H1 (cell line): ENCODE measurements at places on chromosomes 12 and 14. TPM values are rescaled to one million over a fixed set of nuclear protein-coding genes. Genes with fewer than 3 reads are reported as not detected.

The KRT3 gene
- polyA plus RNA-seq = not detected in 2 replicates

The KRT4 gene
- polyA plus RNA-seq = 0.06 TPM in 1 of 2 replicates, not detected in the other

The L2HGDH gene
- polyA plus RNA-seq = 12.2 and 12.9 TPM in 2 replicates

The SYCP3 gene
- 0.02 TPM in 1 of 2 replicates, not detected in the other for polyA plus RNA-seq

The KCNJ8 gene
- polyA plus RNA-seq = 0.48 and 0.78 TPM in 2 replicates

The NOS1 gene
- polyA plus RNA-seq = 1.5 and 1.8 TPM in 2 replicates

The LHX5 gene
- 1.1 and 4.6 TPM in 2 replicates for polyA plus RNA-seq

The KRT6C gene
- not detected in 2 replicates for polyA plus RNA-seq

- H3K36me3 ChIP-seq = no peaks in the 10 kb centered on the region
- H3K27ac ChIP-seq = no peak overlapping the region
- no peak overlapping the region for H3K4me3 ChIP-seq
- no peaks in the 10 kb centered on the region for H3K27me3 ChIP-seq
- no peak for DNase-seq
- H3K4me1 ChIP-seq = no peaks in the 10 kb centered on the region
Observed at GRCh38 chr14:79197516-79197915, 1013.8 kb downstream of the DIO2 start.

- H3K4me1 ChIP-seq = peaks cover 5% of the 10 kb centered on the region; the same call in 1 of the 2 replicates
- no peak within 1 kb of the TSS for H3K27ac ChIP-seq
- H3K36me3 ChIP-seq = peaks cover 13% of the 10 kb centered on the region
- peak; percentile 67 for DNase-seq
- H3K27me3 ChIP-seq = no peaks in the 10 kb centered on the region
- H3K4me3 ChIP-seq = no peak within 1 kb of the TSS
Observed at GRCh38 chr12:50103767-50104321, at the start of gene GPD1. Gene GPD1 (plus strand): TSS chr12:50104008. CDS start chr12:50104051, 43 bp downstream.

- H3K27ac ChIP-seq = no peak overlapping the region
- no peaks in the 10 kb centered on the region for H3K27me3 ChIP-seq
- peaks cover 25% of the 10 kb centered on the region for H3K36me3 ChIP-seq
- H3K4me1 ChIP-seq = no peaks in the 10 kb centered on the region
- no peak overlapping the region for H3K4me3 ChIP-seq
Observed at GRCh38 chr12:48824905-48825304, 6.6 kb downstream of the CACNB3 start.

DNA sequence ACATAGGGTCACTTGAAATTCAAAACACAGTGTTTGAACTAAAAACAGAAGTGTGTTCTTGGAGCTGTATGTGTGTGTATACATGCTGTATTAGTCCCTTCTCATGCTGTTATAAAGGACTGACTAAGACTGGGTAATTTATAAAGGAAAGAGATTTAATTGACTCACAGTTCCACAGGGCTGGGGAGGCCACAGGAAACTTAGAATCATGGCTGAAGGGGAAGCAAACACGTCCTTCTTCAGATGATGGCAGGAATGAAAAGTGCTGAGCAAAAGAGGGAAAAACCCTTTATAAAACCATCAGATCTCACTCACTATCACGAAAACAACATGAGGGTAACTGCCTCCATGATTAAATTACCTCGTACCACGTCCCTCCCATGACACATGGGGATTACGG lies 224.1 kb downstream of the BCAT1 start:
- H3K27me3 ChIP-seq = no peaks in the 10 kb centered on the region
- H3K4me3 ChIP-seq = no peak overlapping the region
- no peak overlapping the region for H3K27ac ChIP-seq
- no peak for DNase-seq
- H3K36me3 ChIP-seq = no peaks in the 10 kb centered on the region
- no peaks in the 10 kb centered on the region for H3K4me1 ChIP-seq

DNA sequence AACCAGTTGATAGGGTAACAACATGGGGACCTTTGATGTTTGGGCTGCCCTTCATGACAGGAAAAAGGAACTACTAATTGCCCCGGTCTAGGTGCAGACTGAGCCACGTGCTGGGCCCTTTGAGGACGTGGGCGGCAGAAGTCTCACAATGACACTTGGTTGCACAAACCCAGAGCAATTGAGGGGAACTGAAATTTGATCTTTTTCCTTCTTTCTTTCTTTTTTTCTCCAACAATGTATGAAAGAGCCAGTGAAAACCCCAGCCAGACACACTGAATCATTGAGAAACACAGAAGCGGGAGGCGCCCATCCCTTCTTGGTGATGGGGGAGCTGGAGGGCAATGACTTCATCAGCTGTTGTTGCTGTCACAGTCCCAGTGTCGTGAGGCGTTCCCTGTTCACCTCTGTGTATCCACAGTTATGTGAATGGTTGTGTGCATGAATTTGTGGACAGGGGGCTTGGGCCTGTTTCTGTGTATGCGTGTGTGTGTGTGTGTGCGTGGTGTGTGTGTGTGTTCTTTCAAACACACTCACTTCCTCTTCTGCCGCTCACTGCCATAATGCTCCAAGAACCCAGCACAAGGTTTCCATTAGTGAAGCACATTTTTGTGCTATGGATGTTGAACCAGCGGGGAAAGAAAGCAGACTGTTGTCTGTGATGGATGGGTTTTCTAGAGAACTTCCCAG lies 137.5 kb upstream of the CCND2 start:
- no peaks in the 10 kb centered on the region for H3K27me3 ChIP-seq
- H3K27ac ChIP-seq = no peak overlapping the region
- peaks cover 19% of the 10 kb centered on the region for H3K4me1 ChIP-seq
- no peak overlapping the region for H3K4me3 ChIP-seq
- DNase-seq = no peak
- H3K36me3 ChIP-seq = no peaks in the 10 kb centered on the region

DNA sequence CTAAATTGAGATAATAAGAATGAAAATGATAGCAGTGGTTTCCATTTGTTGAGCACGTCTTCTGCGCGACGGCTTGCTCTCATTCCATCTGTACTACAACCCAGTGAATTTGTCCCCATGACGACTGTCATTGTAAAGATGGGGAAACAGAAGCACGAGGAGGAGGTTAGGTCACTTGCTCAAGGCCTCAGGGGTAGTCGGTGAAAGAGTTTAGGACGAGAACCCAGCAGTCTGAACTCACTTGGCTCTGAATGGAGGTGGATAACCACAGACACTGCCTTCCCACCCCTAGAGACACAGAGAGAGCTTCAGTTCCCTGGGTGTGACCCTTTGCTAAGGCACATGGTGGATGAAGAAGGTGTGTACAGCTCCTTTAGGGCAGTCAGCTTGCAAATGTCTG lies 30.9 kb upstream of the PLEKHG3 start:
- H3K4me1 ChIP-seq = no peaks in the 10 kb centered on the region; the same call in 1 of the 2 replicates
- no peaks in the 10 kb centered on the region for H3K27me3 ChIP-seq
- no peak overlapping the region for H3K27ac ChIP-seq
- no peaks in the 10 kb centered on the region for H3K36me3 ChIP-seq

GRCh38 chr12:59164991-59165718 lies 244.9 kb upstream of the LRIG3 start:
- H3K36me3 ChIP-seq = no peaks in the 10 kb centered on the region
- DNase-seq = no peak
- H3K4me1 ChIP-seq = no peaks in the 10 kb centered on the region
- H3K4me3 ChIP-seq = no peak overlapping the region

- DNase-seq = no peak
- no peaks in the 10 kb centered on the region for H3K36me3 ChIP-seq
- H3K4me1 ChIP-seq = peaks cover 18% of the 10 kb centered on the region
- no peak overlapping the region for H3K4me3 ChIP-seq
Observed at GRCh38 chr14:21107283-21107800, 6.5 kb downstream of the TMEM253 start.

DNA sequence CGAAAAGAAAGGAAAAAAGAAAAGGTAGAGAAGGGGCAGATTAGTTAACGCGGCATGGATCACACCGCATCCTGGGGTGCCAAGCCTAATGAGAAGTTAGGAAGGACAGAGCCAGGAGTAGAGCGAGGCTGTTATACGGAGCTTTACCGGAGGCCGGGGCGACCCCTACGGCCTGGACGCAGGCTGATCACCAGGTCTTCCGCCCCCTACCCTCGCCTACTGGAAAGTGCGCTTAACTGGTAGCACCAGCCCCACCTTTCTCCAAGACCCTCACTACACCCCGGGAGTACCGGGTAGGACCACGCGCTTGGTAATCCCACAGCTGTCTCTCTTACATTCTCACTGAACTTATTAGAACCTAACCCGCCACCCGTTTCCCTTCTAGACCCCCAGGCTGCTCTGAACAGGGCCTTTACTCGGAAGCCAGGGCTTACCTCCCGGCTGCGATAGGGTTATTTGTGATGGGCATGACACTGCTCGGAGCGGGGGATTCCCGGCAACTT lies 33.8 kb downstream of the WBP11 start:
- no peak for DNase-seq
- peak overlapping the region; percentile 86 for H3K4me3 ChIP-seq
- H3K36me3 ChIP-seq = no peaks in the 10 kb centered on the region
- H3K4me1 ChIP-seq = no peaks in the 10 kb centered on the region
- H3K27me3 ChIP-seq = no peaks in the 10 kb centered on the region
- H3K27ac ChIP-seq = peak overlapping the region; percentile 93

DNA sequence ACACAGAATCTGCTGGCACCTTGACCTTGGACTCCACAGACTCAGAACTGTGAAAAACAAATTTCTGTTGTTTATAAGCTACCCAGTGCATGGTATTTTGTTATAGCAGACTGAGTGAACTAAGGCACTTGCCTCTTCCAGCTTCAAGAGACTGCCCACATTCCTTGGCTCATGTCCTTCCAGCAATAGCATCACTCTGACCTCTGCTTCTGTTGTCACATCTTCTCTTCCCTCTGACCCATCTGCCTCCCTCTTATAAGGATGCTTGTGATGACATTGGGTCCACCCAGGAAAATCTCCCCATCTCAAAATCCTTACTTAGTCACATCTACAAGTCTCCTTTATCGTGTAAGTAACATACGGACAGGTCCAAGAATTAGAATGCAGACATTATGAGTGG lies 200.4 kb downstream of the PIK3C2G start:
- no peaks in the 10 kb centered on the region for H3K4me1 ChIP-seq
- DNase-seq = no peak
- H3K36me3 ChIP-seq = no peaks in the 10 kb centered on the region
- no peak overlapping the region for H3K27ac ChIP-seq
- no peaks in the 10 kb centered on the region for H3K27me3 ChIP-seq

GRCh38 chr12:15688202-15688736 lies 100.9 kb downstream of the EPS8 start:
- H3K27me3 ChIP-seq = no peaks in the 10 kb centered on the region
- no peak for DNase-seq
- no peaks in the 10 kb centered on the region for H3K36me3 ChIP-seq
- no peak overlapping the region for H3K27ac ChIP-seq
- H3K4me1 ChIP-seq = peaks cover 5% of the 10 kb centered on the region

DNA sequence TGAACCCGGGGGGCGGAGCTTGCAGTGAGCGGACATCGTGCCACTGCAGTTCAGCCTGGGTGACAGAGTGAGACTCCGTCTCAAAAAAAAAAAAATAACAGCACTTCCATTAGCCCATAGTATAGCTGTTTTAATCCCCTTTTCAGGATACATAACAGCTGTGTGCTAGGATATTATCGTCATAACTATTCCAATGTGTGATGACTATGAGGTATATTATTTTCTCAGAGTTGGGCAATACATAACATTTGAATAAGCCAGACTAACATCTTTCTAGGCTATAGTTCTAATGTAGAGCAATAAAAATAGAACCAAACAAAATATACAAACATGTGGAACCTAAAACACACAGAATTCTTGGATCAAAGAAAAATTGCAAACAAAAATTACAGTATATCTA lies 57.1 kb downstream of the MARK3 start:
- no peaks in the 10 kb centered on the region; the same call in 1 of the 2 replicates for H3K36me3 ChIP-seq
- H3K4me3 ChIP-seq = no peak overlapping the region
- H3K27ac ChIP-seq = no peak overlapping the region
- DNase-seq = no peak

- H3K27me3 ChIP-seq = no peaks in the 10 kb centered on the region
- no peak overlapping the region for H3K4me3 ChIP-seq
- no peaks in the 10 kb centered on the region for H3K4me1 ChIP-seq
- no peak overlapping the region for H3K27ac ChIP-seq
- no peaks in the 10 kb centered on the region for H3K36me3 ChIP-seq
- no peak for DNase-seq
Observed at GRCh38 chr12:28742791-28743190, 406.3 kb upstream of the FAR2 start.

DNA sequence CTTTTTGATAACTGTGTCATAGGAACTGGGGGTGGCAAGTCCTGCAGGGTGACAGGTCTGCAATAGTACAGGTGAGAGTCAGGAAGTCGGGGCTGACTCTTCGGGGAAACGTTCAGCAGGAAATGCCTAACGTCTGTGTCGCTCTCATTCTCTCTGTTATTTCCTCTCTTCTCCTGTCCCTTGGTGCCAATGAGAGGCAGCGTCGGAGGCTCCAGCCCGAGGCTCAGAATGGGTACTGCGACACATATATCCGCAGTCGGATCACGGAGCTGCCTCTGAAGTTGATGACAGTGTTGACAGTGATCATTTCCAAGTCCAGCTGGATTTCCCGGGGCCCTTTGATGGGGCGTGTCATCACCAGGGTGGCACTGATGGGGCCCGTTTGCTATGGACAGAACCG lies 2.7 kb upstream of the TC2N start:
- no peak for DNase-seq
- no peaks in the 10 kb centered on the region for H3K36me3 ChIP-seq
- no peak overlapping the region for H3K4me3 ChIP-seq
- no peaks in the 10 kb centered on the region for H3K27me3 ChIP-seq

GRCh38 chr14:91065266-91065665 lies 4.8 kb upstream of the RPS6KA5 start:
- H3K27ac ChIP-seq = no peak overlapping the region
- DNase-seq = no peak
- no peaks in the 10 kb centered on the region for H3K27me3 ChIP-seq
- H3K4me3 ChIP-seq = no peak overlapping the region

- H3K4me1 ChIP-seq = no peaks in the 10 kb centered on the region
- H3K36me3 ChIP-seq = no peaks in the 10 kb centered on the region
- no peak for DNase-seq
- H3K4me3 ChIP-seq = no peak overlapping the region
- no peaks in the 10 kb centered on the region for H3K27me3 ChIP-seq
- H3K27ac ChIP-seq = no peak overlapping the region
Observed at GRCh38 chr14:26286913-26287205, 311.0 kb downstream of the NOVA1 start.

DNA sequence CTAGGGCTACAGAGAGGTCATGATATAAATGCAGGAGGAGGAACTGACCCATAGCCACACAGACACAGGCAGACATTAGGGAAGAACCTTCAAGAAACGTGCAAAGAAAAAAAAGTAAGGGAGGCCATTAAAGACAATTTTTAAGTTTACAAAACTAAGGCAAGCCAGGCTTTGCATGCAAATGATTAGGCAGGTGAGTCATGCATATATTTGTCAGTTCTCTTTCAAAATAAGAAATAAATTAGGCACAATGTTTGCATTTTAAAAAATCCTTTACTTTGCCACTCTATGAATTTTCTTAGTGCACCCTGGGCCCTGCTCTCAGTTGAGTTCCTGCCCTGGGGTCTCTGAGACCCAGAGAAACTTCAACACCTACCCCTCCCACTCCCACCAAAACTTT lies 75.0 kb downstream of the PRMT8 start:
- H3K4me3 ChIP-seq = no peak overlapping the region
- no peak for DNase-seq
- H3K27ac ChIP-seq = no peak overlapping the region
- no peaks in the 10 kb centered on the region for H3K27me3 ChIP-seq
- peaks cover 4% of the 10 kb centered on the region; the same call in 1 of the 2 replicates for H3K4me1 ChIP-seq

DNA sequence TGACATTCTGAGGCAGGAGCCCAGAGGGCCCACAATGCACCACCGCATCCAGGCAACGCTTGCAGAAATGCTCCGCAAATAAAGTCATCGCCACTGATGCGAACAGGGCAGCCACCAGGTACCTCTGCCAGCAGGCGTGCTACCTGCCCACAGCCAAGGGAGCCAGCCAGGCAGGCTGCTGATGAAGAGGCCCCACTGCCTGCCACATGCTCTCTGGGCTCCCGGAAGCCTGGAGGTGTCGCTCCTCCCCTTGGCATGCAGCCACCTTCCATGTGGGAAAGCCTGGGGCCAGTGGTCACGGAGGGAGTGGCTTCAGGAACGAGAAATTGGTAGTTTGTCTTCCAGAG lies 14.7 kb downstream of the GPR132 start:
- DNase-seq = no peak
- H3K4me3 ChIP-seq = no peak overlapping the region
- H3K36me3 ChIP-seq = no peaks in the 10 kb centered on the region
- H3K4me1 ChIP-seq = peaks cover 5% of the 10 kb centered on the region; the same call in 1 of the 2 replicates
